NCI-H2029 treated with DMSO at 0.1 percent for 48 hours (cell line): ENCODE measurements at places on chromosomes 16 and 17.

GRCh38 chr17:48645639-48646182 is 19.6 kb upstream of the HOXB9 start:
- DNase-seq = no peak

DNA sequence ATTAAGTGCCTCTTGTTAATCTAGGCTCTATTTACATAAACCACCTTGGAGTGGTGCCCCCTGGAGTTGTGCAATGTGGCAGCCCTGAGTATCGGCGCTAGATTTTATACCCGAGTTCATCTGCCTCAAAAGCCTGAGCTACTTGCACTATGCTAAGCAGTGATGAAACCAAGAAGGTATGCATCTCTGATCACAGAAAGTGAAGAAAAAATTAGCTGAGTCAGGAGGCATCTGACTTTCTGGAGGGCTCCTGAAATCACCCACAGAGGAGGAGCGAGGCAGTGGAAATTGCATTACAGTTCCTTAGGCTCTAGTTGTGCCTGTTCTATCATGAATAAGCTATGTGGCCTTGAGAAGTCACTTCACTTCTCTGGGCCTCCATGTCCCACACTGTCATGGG is 80.3 kb upstream of the PSMD7 start:
- DNase-seq = no peak

GRCh38 chr17:77388384-77389306 is 247.9 kb downstream of the SEC14L1 start:
- DNase-seq = no peak

GRCh38 chr16:80804526-80805383 is at the start of gene CDYL2:
Gene CDYL2 (minus strand): TSS chr16:80804598. CDS start chr16:80804173, 425 bp downstream.
- no peak for DNase-seq

DNA sequence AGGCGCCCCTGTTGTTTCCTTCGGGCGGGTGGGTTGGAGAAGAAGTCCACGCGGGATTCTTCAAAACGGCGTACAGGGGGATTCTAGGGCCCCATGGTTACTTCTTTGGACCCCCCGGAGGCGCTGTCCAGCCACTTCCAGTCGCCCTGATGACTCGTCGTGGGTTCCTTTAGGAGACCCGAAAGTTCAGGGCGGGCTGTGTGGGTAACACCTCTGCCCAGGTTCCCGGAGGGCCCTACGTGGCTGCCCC is 716 bp upstream of the HIC1 start:
- no peak for DNase-seq

DNA sequence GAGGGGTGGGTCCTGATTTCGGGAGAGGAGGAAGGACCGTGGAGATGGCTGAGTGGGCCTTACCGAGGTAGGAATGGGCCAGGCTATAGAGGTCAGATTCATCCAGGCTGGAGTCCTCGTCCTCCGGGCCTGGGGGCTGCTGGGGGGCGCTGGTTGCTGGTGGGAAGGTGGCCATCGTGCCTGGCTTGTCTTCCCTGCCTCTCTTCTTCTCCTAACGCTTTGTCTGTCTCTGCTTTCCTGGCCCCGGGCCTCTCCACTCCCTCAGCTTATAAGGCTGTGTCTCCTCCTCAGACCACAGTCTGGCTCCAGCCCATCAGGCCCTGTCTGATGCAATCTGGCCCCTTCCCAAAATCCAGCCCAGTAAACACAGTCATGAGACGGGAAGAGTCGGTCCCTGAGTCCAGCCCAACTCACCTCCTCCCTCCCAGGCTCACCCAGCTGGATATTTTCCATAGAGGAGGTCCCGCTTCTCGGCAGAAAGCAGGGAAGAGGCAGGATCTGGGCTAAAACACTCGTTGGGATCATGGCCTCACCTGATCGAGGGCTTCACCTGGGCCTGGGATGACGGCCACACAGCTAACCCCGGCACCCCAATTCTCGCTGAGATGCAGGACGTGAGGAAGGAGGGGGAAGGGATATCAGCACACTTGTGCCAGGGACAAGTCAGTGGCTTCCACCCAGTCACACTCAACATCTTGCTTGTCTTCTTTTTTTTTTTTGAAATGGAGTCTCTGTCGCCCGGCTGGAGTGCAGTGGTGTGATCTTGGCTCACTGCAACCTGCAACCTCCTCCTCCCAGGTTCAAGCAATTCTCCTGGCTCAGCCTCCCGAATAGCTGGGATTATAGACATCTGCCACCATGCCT is at the start of gene NUPR1:
Gene NUPR1, minus strand, starts transcription at position 242 of the 864 bp plus-strand sequence. Its CDS starts 67 bp downstream, at position 175.
- DNase-seq = peak; percentile 83

DNA sequence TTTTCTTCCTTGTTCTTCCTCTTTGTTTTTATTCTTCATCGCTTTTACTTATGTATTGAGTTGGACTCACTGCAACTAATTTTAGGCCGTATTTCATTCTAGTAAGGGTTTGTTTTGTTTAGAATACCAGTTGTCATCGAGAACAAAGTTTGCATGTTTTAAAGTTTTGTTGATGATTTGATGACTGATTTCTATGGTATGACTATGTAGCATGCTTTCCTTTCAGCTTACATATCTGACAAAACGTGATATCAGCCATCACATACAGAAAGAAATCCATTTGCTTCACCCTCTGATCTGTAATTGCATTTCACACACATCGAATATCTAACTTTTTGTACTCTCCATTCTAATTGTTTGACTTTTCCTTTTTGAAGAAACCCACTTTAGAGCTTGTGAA is 4.0 kb downstream of the PRKCA start:
- DNase-seq = no peak

- DNase-seq = no peak
Measured at GRCh38 chr16:49670627-49671026, 185.3 kb downstream of the ZNF423 start.

DNA sequence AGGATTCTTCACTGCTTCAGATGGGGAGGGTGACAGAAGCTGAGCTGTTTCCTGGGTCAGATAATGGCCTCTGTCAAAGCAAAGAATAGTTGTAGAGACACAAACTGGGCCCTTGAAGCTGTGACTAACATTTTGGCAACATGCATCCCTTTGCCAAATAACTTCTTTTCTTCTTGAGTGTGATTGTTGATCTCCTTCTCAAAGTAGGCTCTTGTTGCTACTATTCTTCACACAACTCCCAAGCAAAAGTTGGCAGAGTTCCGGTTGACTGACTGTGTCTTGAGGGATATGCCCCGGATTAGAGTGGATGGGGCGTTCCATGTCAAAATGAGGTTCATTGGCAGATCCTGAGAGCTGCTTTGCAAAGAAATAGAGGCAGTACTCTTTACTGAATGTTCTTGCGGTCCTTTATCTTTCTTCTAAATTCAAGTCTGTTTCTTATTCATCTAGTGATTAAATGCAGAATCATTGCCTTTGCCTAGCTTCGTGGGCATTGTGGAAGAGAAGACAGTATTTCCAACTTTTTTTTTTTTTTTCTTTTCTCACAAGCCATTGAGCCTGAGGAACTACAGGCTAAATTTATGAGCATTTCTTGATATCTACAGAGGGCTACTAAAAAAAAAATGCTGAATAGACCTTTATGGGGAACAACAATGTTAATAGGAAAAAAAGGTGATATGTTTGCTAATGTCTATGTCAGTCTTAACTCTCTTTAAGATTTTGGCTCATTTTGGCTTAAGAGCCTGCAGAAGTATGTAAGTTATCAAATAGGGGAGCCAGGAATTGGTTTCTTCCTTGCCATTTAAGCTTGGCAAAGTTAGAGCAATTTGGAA is 5.8 kb downstream of the WIPF2 start:
- no peak for DNase-seq

DNA sequence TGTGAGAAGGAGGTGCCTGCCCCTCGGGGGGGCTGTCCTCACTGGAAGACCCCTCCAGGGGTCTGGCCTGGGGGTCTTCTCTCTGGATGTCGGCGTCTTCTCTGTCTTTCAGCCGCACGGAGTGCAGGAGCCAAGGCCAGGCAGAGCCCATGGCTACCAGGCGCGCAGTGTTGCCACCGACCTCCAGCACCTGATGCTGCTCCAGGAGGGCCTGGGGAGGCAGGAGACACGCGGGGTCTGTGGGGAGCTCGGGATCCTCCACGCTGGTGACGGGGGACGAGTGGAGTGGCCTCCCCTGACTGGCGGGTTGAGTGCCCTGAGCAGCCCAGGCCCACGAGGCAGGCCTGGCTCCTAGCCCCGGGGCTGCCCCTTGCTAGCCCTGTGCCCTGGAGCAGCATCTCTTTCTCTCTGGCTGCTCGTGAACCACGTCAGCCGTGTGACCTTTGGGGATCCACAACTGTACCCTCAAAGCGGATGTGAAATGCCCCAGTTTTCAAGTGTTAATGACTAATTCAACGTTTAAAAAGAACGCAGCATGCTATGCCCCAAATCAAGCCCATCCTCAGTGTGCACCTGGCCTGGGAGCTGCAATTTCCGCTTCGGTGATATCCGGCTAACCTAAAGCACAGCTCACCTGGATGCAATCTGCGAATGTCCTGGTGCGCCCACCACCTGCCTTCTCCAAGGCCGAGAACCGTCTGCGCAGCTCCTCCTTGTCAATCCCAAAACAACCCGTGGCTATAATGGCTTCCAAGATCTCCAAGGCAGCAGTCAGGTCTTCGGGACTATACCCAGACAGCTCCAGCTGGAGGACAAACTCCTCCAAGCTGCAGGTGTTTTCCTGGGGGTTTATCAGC is 62.9 kb downstream of the IL21R start:
- DNase-seq = no peak

- DNase-seq = no peak
Measured at GRCh38 chr17:74749279-74750038, 1.0 kb downstream of the NHERF1 start.

DNA sequence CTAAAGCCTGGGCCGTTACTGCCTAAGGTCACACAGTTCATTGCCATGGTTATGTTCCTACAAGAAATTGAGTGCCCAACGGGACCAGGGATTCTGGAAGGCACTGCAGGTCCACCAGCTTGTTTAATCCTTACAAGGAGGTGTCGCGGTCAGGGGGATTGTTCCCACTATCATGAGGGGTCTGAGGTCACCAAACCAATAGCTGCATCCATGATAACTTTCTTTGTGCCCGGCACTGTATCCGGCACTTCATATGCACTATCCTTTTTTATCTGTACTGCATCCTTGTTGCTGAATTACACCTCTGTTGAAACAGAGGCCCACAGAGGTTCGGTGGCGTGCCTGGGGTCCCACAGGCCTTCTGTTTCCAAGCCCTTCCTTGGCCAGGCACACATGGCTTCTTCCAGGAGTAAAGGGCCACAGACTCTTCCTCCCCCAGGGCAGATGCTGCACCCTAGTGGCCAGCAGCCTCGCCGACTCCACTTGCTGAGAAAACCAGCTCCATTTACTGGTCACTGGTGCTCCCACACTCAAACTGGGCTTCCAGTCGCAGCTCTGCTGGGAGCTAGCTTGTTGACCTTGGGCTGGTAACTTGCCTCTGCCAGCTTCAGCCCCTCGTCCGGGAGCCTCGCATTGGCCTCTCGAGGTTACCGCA is 82.0 kb upstream of the PLCG2 start:
- no peak for DNase-seq

GRCh38 chr17:50952889-50953288 is 86.7 kb upstream of the TOB1 start:
- DNase-seq = no peak

DNA sequence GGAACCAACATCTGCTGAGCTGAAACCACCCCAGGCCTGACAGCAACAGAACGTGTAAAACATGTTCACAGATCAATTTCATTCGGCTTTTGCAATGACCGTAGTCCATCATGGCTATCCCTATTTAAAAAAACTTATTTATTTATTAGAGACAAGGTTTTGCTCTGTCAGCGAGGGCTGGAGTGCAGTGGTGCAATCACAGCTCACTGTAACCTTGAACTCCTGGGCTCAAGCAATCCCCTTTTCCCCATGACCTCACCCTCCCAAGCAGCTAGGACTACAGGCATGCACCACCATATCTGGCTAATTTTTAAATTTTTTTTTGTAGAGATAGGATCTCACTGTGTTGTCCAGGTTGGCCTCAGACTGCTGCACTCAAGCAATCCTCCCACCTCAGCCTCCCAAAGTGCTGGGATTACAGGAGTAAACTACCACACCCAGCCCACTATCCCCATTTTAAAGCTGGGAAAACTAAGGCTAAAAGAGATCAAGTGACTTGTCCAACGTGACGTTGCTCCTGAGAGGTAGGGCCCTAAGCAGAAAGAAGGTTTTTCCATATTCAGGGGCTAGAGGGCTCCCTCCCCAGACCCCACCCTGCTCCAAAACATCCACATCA is 77.7 kb downstream of the MYH11 start:
- DNase-seq = no peak

GRCh38 chr16:50731130-50731988 is 10.5 kb upstream of the CYLD start:
- no peak for DNase-seq

DNA sequence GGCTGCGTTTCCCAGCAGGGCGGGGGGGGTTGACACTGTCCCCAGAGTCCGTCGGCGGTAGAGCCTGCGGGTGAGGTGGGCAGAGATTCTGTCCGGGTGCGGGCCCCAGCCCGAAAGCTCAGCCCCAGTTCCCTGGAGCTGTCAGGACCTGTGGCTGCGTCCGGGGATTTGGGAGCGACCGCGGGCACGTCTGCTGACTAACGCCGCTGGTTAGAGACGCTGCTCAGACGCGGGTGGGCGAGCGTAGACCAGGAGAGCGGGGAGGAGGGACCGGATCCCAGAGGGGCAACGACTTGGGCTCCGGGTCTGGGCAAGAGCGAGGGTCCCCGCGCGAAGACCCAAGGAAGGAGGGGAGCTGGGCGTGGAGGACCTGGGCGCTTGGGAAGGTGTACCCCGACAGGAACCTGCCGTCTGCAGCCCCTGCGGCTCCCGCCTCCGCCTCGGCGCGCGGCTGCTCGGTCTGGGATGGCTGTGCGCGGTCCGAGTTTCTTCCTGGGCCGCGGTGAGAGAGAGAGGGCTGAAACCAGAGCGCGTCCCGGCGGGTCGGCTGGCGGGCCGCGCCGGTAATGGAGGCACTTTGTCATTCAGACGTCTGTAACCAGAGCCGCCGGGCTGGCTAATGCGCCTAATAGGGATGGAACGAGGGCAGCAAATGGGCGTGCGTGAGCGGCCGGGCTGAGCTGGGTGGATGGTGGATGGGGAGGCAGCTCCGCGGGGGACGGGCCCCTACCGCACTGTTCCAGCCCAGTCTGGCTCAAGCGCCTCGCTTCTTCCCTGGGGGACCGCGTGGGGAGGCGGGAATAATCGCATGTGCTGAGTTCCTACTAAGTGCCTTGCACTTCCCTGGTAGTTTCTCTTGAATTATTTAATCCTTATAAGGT is 2.3 kb downstream of the NGFR start:
- DNase-seq = peak; percentile 18

DNA sequence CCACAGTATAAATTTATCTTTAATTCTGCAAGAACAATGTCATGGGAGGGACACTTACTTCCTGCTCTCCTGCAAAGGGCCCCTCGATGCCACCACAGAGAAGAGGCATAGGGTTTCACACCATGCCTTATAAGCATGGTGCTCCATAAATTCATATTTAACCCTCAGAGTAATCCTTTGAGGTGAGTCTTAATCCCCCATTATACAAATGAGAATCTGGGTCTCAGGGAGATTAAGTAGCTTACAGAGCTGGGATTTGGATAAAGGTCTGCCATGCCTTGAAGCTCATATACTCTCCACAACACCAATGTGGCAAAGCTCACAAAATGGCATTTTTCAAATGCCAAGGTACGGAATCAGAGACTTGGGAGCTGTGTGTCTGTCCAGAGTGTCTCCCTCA is 268.5 kb upstream of the CCL2 start:
- no peak for DNase-seq

DNA sequence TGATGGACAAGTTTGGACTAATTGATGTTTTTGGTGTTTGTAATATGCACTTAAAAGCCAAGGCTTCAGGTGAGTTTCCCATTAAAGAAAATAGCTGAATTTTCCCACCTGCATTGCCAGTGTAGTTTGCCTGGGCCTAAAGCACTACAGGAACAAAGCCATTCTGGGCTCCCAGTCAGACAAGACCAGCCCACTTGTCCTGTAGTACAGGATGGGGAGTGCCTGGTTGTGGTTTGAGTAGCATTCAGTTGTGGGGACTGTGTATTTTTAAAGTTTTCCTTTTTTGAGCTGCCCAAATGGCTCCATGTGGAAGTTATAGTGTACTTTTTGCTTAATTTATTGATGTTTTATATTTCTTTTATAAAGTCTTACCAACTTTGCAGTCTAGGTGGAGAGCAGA is 91.7 kb downstream of the TANGO6 start:
- DNase-seq = no peak
